ENCODE measurements at places on chromosomes 1 and 21.
A peak's percentile ranks its signal among the peaks of the same experiment; 100 is the strongest.

DNA sequence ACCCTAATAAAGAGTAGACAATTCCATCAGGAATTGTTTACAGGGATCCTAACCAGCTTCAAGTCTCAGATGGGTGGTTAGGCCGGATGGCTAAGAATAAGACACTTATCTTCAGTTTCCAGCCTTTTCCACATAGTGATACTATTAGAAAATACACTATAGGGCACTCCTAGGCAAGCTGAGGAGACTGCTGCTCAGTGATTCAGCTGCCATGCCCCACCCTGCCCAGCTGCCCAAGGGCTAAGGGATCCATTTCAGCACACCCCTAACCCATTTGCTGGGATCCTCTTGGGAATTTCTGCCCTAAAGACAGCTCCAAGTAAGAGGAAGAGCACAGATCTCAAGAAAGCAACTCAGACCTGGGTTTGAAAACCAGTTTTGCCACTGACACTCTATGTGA lies 31.9 kb downstream of the PLPP3 start:
- DNase-seq: no peak

DNA sequence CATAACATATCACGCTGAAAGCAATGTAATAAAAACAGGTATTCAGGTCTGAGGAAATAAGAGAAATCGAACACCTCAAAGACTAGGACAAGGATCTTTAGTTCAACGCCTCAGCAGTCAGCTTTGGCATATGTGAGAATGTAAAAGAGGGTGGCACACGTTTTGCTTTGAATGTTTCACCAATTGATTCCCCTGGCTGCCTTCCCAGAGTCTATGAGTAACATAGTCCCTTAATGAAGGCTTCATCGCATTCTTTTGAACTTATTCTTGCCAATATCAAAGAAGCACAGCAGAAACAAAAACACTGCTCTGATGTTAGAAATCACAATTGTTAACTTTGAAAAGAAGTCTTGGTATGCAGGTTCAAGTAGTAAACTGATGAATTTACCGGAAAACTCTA lies 764.8 kb downstream of the ADGRL2 start:
- no peak for DNase-seq

DNA sequence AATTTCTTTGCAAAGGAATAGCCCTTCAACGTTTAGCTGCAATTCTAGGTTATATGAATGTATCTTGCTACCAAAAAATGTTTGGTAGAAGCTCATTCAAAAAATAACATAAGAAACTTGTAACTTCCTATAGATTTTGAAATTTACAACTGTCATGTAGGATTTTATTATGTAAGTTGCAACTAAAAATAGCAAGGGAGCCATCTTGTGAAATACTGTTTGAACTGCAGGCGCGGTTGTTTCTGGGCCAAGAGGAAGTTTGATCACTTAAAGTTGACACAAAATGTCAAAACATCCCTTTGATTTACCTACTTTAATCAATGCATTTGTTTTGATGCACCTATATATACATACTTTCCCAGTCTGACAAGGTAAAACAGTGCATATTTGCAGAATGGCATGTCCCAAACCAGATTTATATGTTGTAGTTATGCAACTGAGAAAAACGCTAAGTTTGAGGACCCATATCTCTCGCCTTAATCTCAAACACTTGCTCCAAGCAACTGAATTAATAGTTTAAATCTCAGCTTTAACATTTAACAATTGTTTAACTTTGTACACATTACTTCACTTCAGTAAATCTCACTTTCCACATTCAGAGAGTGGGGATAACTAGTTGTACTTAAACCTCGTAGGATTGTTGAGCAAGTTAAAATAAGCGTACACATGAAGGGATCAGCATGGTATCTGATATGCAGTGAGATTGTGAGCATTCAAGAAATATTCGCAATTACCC lies 63.9 kb downstream of the KCNK2 start:
- DNase-seq: no peak

- no peak for DNase-seq
Measured at GRCh38 chr1:220880726-220881506, 1.7 kb downstream of the HLX start.

DNA sequence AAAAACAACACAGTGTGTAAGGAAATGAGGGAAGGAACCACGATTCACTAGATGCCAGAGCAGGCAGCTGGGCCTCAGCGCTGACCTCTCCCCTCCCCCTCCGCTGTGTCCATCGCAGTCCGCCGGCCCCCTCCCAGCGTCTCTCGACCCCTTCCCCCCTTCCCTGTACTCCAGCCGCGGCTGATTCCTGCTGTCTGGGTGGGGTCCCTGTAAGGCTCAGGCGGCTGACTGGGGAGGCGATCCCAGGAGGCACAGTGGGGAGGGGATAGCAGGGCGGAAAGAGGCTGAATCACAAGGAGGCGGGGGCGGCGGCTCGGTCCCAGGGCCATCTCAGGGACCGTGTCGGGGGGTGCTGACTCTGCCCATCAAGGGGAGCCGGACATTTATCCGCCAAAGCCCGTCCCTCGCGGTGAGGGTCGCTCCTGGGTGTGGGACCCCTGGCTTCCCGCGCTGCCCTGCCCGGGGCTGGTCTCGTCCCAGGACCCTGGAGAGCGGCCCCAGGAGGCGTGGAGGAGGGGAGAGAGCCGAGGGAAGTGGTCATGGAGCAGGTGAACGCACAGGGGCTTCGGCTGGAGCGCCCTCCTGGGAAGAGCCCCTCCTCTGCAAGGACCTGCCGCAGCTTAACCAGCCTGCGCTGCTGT lies 241.9 kb downstream of the PTPRU start:
- DNase-seq: no peak

GRCh38 chr1:227759341-227760300 lies 24.4 kb downstream of the SNAP47 start:
- no peak for DNase-seq

GRCh38 chr1:233295975-233296322 lies 424 bp upstream of the PCNX2 start:
- DNase-seq: no peak

DNA sequence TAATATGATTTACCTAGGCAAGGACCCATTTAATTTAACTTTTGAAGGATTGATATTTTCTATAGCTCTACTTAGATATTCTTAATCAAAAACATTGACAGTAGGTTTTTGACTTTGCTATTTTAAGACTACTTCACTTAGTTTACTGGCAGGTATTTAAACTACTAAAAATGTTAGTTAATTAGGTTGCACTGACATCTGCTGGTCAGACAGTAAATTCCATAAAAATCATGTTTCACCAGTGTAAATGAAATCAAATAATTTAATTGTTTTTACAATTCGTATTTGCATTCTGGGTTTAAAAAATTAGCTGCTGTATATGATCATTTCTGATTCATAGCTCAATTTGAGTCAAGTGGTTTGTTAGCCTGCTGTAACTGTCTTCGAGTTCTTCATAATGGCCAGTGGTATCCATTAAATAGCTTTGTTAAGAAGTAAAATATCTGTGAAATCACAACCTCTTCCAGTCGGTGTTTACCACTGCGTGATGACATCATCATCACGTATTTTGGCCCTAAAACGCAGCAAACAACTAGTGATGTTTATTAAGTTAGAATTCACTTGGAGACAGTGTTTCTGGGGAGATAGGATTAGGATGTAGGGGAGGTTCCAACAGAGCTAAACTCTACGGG lies 26.2 kb downstream of the EXTL2 start:
- DNase-seq: no peak

DNA sequence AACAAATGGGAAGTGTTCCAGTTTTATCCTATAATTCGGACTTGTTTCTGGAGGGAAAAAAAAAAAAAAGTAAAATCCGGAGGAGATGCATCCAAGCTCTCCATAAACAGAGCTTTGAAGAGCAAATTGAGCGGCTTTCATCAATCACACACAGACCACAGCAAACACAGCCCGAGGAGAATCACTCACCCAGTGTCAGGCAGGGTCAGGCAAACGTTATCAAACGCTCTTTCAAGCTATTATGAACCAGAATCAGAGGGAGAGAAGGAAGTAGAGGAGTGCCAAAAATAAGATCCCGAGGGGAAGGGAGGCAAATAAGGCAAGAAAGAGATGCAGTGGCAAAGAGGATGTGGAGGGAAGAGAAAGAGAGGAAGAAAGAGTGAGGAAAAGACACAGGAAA lies 188.3 kb upstream of the CAMK1G start:
- no peak for DNase-seq

- DNase-seq: no peak
Measured at GRCh38 chr1:115239426-115239825, 98.6 kb downstream of the NGF start.

DNA sequence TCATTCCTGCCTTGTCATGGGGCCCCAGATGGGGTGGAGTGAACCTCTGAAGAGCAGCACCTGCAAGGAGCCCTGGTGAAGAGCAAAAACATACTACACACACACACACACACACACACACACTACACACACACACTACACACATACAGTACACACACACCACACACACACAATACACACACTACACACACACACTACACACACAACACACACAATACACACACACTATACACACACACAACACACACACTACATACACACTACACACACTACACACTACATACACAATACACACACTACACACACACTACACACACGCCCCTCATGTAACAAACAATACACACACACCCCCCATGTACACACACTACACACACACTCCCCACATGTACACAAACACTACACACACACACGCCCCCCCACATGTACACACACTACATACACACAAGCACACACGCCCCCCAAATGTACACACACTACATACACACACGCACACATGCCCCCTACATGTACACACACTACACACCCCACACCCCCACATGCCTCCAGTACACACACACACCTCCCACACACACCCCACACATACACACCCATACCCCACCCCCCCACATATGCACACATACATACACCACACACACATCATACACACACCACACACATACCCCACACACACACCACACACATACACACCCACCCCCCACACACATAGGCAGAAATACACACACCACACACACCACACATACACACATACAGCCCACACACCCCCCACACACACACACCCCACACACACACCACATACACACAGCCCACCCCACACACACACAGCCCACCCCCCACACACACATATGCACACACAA lies 9.3 kb downstream of the SLC2A5 start:
- no peak for DNase-seq

DNA sequence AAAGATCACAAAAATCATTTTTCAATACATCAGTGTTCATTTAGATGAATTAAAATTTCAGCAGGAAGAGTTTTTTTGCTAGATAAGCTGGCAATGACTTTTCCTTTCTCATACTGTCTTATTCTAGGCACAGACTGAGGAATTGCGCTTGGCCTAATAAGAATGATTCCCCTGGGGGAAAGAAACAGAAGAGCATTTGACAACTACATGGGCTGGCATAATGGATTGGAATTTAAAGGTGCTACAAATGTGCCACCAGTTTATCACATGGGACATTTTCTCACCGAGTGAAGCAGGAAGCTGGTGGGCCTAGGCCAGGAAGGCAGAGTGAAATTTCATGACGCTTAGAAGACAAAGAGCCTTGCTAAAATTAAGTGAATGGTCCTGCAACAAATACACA lies 39.3 kb downstream of the CDKN2C start:
- DNase-seq: no peak

DNA sequence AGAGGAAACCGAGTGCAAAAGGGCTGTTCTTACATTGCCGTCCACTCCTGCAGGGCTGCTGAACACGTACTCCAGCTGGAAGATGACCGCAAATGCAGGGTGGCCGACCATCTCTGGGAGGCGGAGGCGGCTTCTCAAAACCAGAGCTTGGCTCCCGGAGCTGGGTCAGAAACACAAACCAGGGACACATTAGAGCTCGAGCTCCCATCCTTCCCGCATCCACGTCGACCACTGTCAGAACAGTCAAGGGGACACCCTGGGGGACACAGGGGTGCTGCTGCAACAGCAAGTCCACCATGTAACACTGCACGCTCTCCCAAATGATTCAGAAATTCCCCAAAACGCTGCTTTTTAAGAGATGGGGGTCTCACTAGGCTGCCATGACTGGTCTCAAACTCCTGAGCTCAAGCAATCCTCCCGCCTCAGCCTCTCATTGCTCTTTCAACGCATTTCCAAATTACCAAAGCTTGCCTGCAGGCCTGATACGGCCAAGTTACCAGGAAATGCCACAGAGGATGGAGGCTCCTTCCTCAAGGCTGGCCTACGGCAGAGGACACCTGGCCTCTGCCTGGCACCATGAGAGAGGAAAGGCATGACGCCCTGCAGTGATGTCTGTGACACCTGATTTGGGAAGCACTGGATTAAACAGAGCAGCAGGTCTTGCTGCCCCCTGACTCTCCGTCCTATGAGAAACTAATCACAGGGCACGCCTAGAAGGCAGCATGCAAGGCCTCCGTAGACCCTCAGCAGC lies 45.0 kb downstream of the NPHP4 start:
- DNase-seq: no peak

GRCh38 chr1:110305900-110306420 lies 33.2 kb upstream of the RBM15 start:
- no peak for DNase-seq

- DNase-seq: no peak
Measured at GRCh38 chr1:1179983-1180861, 6.5 kb downstream of the TTLL10 start.

- no peak for DNase-seq
Measured at GRCh38 chr1:37042506-37042905, 8.2 kb upstream of the GRIK3 start.

GRCh38 chr21:32842146-32842545 lies 70.6 kb upstream of the PAXBP1 start:
- DNase-seq: no peak

GRCh38 chr1:176692988-176693696 lies 230.2 kb downstream of the PAPPA2 start:
- DNase-seq: no peak

- DNase-seq: no peak
Measured at GRCh38 chr1:86247597-86248279, 91.2 kb upstream of the COL24A1 start.

DNA sequence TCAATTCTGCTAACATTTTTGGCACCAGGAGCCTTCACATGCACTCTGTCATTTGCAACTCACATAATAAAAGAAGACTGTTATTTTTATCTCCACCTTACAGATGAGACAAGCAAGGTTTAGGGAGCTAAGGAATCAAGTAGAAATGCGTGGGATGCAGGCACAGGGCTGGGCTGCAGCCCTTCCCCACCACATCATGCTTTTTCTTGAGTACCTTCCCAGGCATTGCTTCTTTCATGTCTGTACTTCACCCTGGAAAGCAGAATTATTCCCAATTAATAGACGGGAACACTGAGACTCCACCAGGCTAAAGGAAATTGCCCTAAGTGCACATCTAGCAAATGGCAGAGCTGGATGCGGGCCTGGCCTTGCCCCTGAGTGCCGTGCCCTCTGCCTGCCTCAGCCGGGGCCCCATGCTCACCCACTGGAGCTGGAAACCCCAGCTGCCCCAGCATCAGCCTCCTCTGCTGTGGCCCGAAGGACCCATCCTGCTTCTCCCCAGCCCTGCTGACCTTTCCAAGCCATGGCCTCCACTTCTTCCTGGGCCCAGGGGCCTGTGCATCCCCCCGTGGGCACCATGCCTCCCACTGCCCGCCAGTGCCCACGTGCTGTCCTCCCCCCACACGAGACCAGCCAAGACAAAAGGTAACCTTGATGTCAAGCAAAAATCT lies 257.5 kb downstream of the TOMM20 start:
- DNase-seq: no peak

- DNase-seq: peak; percentile 13
Measured at GRCh38 chr21:17688912-17689874, 76.5 kb upstream of the BTG3 start.

- no peak for DNase-seq
Measured at GRCh38 chr1:32063261-32063681, 9.5 kb upstream of the TMEM39B start.

GRCh38 chr21:35363458-35363857 lies 314.4 kb upstream of the RUNX1 start:
- DNase-seq: no peak
